H7 (cell line): ENCODE measurements at places on chromosomes 2 and 18.

DNA sequence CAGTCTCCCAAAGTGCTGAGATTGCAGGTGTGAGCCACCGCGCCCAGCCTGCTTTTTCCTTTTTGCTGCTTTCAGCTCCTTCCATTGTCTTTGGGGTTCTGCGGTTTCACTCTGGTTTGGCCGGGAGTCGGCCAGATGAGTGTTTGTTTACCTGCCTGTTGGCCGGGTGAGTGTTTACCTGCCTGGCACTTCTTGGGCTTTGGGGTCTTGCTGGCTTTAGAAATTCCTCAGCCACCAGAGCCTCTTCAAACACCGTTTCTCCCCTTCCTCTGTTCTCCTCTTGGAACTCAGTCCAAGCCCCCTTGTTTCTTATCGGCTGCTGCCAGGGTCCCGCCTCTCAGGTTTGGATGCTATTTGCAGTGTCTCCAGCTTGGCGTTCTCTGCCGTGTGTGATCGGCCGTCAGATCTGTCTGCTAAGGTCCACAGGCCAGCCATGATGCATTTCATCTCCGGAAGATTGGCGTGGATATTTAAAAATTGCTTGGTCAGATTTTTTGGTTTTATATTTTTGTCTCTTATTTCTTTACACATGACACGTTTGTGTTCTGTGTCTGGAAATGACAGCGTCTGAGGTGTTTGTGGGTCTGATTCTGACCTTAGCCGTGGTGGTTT lies 14.2 kb upstream of the GAL3ST2 start:
- DNase-seq, result peak; percentile 30

- no peak for DNase-seq
Observed at GRCh38 chr2:175107146-175107545, 60.9 kb downstream of the ATF2 start.

- no peak for DNase-seq
Observed at GRCh38 chr2:98464772-98465310, 20.2 kb downstream of the INPP4A start.

DNA sequence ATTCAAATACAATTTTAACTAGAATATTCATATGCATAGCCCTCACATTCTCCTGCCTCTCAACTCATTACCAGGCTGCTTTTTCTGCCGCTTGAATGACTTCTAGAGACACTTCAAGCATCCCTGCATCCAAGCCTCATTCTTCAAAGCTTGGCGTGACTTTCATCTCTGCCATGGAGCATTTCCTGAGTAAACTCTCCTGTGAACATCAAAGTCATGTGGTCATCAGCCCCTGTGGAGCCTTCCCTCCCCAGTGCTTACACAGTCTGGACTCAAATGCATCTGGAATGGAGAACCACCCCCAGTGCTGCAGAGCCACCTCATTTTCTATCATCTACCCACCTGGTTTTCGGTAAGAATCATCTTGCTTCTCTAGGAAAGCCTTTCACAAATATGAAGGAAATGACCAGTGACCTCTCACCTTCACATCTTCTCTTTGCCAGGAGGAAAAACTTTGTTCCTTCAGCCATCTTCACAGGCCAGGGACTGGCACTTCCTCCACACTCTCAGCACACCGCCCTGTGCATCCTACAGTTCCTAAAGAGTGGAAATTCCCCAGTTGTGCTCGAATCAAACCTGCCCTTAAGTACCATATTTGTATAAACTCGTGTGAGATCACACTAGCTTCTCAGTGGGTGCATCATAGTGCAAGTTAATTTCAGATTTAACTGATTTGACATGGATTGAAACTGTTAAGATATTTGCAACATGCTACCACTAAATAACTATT lies 116.4 kb downstream of the COL6A3 start:
- DNase-seq, result no peak

DNA sequence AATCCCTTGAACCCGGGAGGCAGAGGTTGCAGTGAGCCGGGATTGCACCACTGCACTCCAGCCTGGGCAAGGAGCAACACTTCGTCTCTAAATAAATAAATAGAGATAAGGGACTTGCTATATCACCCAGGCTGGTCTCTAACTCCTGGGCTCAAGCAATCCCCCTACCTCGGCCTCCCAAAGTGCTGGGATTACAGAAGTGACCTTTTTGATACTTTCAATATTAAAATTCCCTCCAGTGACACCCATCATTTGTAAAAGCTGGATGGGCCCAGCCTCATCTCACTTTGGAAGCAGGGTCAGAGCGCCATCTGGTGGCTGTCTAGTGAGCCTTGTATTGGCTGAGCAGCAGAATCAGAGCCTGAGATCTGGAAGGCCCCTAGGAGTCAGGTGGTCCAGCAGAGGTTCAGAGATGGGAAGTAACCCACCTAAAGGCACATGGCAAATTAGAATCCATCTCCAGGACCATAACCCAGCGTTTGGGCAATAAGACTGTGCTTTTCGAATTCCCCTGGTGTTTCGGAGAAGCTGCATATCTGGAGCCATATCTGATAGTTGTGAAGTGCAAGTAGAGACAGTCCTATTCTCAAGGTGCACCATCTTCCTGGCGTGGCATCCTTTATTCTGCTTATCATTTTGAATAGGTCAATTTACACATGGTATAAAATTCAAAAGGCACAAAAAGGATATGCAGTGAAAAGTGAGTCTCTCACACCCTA lies 18.3 kb upstream of the SLC35F6 start:
- peak; percentile 85 for DNase-seq

DNA sequence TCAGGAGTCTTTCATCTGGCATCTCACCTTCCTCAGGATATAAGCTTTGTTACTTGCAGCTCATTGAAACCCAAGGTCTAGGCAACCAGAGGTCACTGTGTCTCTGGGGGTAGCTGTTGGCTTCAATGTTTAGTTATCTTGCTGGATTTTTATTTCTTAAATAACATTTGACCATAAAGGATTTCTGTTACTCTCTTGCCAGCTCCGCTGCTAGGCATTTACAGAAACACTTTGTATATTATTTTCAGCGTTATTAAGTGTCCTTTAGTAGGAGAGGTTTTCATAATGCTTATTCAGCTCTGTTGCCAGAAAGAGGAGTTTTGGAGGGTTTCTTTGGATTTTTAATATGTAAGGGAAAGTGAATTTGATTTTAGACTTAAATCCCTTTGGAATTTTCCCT lies 61.4 kb downstream of the QPCT start:
- no peak for DNase-seq

DNA sequence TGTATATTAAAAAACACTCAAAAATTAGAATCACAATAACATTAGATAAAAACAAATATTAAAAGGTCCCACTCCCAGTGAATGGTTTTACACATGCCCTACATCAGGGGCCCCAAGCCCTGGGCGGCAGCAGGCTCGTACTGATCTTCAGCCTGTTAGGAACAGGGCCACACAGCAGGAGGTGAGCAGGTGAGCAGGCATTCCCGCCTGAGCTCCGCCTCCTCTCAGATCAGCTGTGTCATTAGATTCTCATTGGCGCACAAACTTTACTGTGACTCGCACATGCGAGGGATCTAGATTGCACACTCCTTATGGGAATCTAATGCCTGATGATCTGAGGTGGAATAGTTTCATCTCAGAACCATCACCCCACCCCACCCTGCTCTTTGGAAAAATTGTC lies 74.2 kb downstream of the MBD2 start:
- DNase-seq, result peak; percentile 9
